ENCODE measurements at places on chromosomes 2 and 18.

DNA sequence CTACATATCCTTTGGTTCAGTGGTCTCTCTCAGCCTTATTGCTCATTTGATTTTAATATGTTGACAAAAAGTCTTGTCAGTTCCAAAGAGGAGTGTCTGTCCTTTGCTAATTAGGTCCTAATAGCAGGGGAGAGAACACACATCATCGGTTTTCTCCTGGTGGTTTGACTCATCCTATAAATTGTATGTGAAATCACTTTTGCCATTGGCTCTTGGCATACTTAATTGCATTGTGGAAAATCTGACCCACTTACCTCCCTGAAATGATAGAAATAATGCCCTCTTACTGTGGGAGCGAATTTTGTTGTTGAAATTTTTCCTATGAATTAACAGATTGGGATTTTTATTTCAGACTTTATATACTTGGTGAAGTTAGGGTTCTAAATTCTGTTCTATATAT lies 58.3 kb downstream of the MTCL1 start:
- DNase-seq = no peak

GRCh38 chr2:231256494-231256893 lies 58.1 kb downstream of the ARMC9 start:
- no peak for DNase-seq

DNA sequence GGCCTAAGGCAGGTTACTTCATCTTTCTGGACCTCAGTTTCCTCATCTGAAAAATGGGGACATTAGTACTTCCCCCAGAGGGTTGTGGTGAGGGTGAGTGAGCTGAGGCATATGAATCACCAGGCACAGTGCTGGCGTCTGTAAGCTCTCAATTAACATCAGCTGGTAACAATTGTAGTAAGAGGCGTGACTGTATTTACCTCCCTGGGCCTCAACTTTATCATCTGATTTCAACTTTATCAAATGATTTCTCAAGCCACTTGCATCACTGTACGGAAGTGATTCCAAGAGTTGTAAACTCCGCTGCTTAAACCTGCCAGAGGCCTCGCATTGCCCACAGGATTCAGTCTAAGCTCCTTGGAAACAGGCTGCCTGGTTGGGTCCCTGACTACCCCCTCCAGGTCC lies 53.6 kb upstream of the PKDCC start:
- DNase-seq = no peak

DNA sequence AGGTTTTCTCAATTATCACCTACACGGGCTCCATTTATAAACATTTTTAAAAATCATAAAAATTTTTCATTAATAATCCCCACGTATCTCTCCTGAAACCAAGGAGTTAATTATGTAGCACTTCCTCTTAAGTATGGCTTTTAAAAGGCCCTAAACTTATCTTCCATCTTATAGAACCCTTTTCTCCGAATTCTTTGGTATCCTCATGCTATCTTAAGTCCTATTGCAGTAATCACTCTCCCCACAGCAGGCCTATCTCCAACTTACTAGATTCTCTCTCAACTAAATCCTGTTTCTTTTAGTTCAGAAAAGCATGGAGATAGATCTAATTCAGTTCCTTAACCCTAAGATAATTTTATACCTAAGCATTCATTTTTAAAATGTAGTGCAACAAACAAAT lies 26.2 kb downstream of the RPRD1A start:
- DNase-seq = no peak

- no peak for DNase-seq
Observed at GRCh38 chr2:224242561-224242960, 159.3 kb downstream of the FAM124B start.

DNA sequence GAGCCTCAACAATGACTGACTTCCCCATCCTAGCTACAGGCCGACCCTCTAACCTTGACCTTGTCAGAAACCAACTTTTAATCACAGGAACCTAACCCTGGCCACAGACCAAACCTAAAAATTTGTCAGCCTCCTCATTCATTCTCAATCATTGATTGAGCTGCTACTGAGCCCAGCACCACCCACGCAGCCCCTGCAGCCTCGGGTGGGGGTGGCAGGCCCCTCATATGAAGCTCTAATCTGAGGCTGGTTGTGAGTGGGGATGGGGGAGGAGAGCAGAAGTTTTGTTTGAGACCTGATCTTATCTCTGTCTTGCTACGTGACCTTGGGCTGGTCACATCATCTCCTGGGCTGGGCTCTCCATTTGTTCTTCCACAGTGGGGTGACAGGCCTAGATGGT lies 99.5 kb upstream of the EPAS1 start:
- DNase-seq = no peak

- DNase-seq = no peak
Observed at GRCh38 chr2:201348758-201349157, 8.4 kb downstream of the FLACC1 start.

Measured in forelimb muscle (tissue), 1 donor.